ENCODE measurements at places on chromosomes 2 and 18. TPM values are rescaled to one million over a fixed set of nuclear protein-coding genes. Genes with fewer than 3 reads are reported as not detected.

ASTL gene
- total RNA-seq, result not detected

AQP12B gene
- total RNA-seq, result not detected

TRIB2 gene
- total RNA-seq, result 50.0 TPM

UGT1A4 gene
- total RNA-seq, result not detected

RIT2 gene
- total RNA-seq, result not detected

CYP27A1 gene
- 24.3 TPM for total RNA-seq

SLC4A3 gene
- total RNA-seq, result 1.1 TPM

TACR1 gene
- total RNA-seq, result 2.1 TPM

SNORC gene
- 1.2 TPM for total RNA-seq

NYAP2 gene
- total RNA-seq, result not detected

PHLPP1 gene
- 7.1 TPM for total RNA-seq

XPO1 gene
- 116 TPM for total RNA-seq

FHOD3 gene
- total RNA-seq, result 18.5 TPM

HTR2B gene
- total RNA-seq, result 18.3 TPM

TXNDC2 gene
- total RNA-seq, result not detected

PLEK gene
- total RNA-seq, result 15.2 TPM

NPAS2 gene
- total RNA-seq, result 17.8 TPM

MAP3K19 gene
- not detected for total RNA-seq

KCNK3 gene
- 5.3 TPM for total RNA-seq

ST8SIA3 gene
- total RNA-seq, result 0.55 TPM

GAREM2 gene
- 4.4 TPM for total RNA-seq

FBXO36 gene
- total RNA-seq, result 3.0 TPM

SLC19A3 gene
- total RNA-seq, result 1.1 TPM

MGAT5 gene
- 42.4 TPM for total RNA-seq

SOX11 gene
- total RNA-seq, result 3.6 TPM

NT5DC4 gene
- total RNA-seq, result not detected

GPR75 gene
- total RNA-seq, result 3.6 TPM

MSGN1 gene
- total RNA-seq, result not detected

EIF4E2 gene
- total RNA-seq, result 53.2 TPM

STARD6 gene
- not detected for total RNA-seq

CAD gene
- total RNA-seq, result 9.1 TPM

CNGA3 gene
- 8.6 TPM for total RNA-seq

TEX44 gene
- total RNA-seq, result not detected

ALPI gene
- not detected for total RNA-seq

KLHL14 gene
- total RNA-seq, result 0.27 TPM

CAPN13 gene
- total RNA-seq, result not detected

CLEC4F gene
- total RNA-seq, result not detected

LAPTM4A gene
- 181 TPM for total RNA-seq
